Stimulated activated CD8-positive, alpha-beta memory T cell treated with anti-CD3 and anti-CD28 coated beads, Interleukin-4, amount 100 ng/mL, for 1 hour (primary cell): ENCODE measurements at places on chromosomes 13 and 19.

DNA sequence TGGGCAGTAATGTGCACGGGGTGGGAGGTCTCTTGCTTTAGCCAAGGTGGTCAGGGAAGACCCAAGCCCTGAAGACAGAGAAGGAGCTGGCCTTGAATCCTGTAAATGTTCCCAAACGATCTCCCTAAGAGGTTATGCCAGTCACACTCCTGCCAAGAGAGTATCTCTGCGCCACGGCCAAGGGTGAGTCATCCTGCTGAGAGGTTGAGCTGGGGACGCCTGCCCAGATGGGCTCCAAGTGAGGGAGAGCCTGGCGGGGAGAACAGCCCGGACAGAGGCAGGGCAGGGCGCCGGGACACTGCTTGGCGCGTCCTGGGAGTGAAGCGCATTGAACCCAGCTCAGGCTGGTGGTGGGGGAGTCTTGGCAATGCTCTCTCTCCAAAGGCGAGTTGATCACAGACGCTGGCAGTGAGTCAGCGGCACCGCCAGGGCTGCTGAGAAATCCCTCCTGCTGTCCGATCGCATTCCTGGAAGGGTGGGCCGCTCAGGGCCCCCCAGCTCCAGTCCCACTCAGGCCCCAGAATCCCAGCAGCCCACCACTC, 16.4 kb downstream of the SULT2B1 start:
- no peak for DNase-seq

DNA sequence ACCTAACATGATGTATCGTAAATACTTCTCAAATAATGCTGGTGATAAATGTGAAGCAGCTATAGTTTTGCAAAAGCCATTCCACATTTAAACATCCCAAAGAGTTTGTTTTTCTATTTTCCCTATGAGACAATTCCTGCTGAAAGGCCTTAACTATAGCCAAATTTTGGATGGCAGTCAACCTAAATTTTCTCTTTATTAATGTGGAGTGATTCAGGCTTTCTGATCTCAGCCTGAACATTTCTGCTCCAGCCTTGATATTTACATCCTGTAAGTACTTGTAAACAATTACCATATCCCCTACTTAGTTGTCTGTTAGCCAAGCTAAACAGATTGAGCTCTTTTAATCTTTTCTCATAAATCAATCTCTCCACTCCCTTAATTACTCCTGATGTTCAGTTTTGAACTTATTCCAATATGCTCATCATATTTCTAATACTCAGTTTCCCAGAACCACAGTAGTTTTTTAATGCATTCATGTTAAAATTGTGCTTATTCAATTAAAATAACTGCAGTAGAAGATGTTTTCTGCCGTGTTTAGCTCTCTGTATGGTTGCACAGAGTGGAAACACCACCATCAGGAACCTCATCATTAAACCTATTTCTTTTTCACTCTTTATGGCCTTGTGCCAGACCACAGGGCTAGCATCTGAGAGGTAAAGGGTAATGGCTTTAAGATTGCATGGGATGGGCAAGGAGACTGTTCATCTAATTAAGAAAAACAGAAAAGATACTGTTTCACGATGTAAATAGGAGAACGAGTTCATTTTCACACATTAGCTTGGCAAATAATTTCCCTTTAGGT, 1235.2 kb upstream of the SLC10A2 start:
- no peak for DNase-seq

GRCh38 chr13:43134868-43135267, 111.5 kb downstream of the DNAJC15 start:
- DNase-seq, result no peak

GRCh38 chr13:112587212-112587763, 665 bp downstream of the TUBGCP3 start:
- DNase-seq, result peak; percentile 41

- no peak for DNase-seq
Measured at GRCh38 chr13:106505295-106505694, 30.2 kb downstream of the EFNB2 start.

GRCh38 chr13:69571606-69572323, 535.9 kb upstream of the ATXN8OS start:
- no peak for DNase-seq

GRCh38 chr19:18118420-18119012, 20.9 kb downstream of the MAST3 start:
- no peak for DNase-seq

DNA sequence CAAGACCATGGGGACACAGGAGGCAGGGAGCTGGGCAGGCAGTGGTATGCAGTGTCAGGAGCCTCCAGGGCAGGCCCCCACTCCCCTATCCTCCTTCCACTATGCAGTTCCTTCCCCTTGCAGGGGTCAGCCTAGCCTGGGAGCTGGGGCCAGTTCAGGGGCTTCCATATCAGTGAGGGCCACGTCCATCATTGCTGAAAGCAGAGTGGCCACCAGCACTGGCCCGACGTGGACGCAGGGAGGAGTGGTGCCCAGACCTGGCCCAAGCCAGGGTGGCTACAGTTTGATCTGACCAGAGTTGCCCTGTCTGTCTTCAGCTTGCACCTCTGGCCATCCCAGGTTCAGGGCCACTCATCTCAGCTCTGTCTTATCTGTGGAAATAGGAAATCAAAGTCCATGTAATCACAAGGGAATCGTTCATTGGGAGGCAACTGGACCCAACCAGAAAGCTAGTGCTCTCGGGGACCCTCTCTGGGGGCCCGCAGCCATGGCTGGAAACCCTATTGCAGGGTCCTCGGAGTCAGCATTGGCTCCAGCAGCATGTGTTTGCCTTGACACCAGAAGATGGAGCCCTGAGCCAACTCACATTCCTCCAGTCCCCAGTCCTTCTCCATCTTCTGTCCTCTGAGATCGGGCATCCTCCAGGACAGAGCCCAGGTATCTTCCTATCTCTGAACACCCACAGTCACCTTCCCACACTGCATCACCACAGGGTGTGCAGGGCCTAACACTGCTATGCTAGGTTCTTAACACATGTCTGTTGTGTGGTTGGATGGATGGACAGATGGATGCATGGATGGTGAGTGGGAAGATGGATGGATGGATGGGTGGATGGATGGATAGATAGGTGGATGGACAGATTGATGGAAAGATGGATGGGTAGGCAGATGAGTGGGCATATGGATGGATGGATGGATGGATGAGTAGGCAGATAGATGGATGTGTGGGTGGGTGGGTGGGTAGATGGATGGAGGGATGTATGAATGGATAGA, 75.7 kb upstream of the KCTD15 start:
- DNase-seq, result no peak

GRCh38 chr19:35363001-35363590, 4.8 kb downstream of the FFAR3 start:
- no peak for DNase-seq

GRCh38 chr19:52739576-52739975, 4.7 kb upstream of the ZNF611 start:
- no peak for DNase-seq

DNA sequence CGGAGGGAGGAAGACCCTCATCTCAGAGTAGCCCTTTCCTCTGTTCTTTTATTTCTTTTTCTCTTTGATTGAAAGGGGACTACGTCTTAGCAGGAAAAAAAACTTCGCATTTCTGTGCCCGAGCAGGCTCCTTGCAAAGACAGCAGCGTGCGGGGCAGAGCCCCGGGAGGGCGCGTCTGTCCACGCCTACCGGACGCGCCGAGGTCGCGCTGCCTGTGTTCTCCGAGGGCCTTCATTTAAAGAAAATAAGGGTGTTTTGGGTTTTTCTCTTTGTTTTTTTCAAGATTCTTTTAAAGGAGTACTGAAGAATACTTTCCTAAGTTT, 29.2 kb downstream of the CERS1 start:
- DNase-seq, result no peak

GRCh38 chr19:6510618-6511017, 8.5 kb upstream of the TUBB4A start:
- DNase-seq, result no peak

GRCh38 chr19:2239173-2239572, 2.5 kb downstream of the SF3A2 start:
- DNase-seq, result no peak

DNA sequence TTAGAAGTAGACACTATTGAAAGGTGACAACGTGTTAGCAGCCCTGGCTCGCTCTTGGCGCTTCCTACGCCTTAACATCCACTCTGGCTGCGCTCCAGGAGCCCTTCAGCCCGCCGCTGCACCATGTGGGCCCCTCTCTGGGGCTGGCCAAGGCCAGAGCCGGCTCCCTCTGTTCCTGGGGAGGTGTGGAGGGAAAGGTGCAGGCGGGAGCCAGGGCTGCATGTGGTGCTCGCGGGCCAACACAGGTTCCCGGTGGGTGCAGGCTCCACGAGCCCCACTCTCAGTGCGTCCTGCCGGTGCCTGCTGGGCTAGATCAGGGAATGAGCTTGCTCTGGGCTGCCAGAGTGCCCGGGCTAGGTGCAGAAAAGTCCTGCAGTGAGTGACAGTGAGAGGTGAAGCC, 1284.3 kb downstream of the OLFM4 start:
- DNase-seq, result no peak

DNA sequence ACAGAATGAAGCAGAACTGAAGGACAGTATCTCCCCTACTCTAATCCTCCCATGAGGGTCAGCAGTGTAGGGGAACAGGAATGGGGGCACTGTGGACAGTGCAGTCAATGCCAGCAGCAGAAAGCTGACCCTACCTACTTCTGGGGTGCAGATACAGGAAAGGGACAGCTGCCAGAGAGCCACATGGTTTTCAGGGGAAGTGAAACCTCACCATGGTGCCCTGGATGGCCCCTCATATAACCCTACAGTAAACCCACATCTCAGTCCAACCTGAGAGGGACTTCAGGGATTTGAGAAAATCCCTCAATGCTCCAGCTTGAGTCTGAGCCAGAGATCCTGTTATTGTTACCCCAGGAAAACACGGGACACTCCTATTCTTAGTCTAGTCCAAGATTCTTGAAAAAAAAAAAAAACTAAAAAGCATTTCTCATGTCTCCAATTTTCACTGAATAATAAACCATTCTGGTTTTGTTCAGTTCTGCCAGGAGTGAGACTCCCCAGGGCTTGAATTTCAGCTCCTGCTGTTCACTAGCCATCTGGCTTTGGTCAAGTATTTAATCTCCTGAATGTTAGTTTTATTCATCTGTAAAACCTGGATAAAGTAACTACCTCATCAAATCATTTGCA, 511.6 kb upstream of the ARGLU1 start:
- no peak for DNase-seq

- no peak for DNase-seq
Measured at GRCh38 chr19:9863759-9864158, 28.6 kb downstream of the PIN1 start.

GRCh38 chr13:113648216-113648610, 9.8 kb downstream of the ATP4B start:
- DNase-seq, result no peak

DNA sequence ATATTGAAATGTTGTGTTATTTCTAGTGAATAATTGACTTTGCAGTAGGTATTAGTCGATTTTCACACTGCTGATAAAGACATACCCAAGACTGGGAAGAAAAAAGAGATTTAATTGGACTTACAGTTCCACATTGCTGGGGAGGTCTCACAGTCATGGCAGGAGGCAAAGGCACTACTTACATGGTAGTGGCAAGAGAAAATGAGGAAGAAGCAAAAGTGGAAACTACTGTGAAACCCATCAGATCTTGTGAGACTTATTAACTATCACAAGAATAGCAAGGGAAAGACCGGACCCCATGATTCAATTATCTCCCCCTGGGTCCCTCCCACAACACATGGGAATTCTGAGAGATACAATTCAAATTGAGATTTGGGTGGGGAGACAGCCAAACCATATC, 9.9 kb upstream of the C5AR2 start:
- DNase-seq, result no peak

GRCh38 chr13:112802802-112803195, 113.0 kb downstream of the ATP11A start:
- DNase-seq, result no peak

DNA sequence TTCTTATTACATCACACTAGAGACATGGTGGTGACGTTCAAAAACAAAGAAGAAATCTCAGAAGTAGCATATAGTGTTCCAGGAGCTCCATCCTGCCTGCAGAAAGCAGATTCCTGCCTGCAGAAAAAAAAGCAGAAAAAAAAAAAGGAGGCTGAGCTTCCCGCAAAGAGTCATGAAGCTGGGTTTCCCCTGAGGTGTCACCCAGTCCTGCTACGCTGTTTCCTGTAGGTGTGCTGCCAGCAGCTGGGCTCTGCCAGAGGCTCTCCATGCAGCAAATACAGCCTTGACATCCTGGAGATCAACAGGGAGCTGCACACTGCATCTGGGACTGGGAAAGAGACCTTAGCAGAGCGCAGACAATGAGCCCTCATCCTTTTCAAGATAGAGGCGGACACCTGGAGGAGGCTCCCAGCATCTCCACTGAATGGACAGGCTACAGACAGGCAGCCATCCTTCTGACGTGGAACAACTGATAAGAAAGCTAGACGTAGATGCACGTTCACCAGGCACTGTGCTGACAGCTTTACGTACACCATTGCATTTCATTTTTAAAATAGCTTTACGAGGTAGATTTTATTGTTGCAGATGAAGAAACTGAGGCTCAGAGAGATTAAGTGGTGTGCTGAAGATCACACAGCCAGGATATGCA, 350.9 kb downstream of the FOXO1 start:
- DNase-seq, result no peak

DNA sequence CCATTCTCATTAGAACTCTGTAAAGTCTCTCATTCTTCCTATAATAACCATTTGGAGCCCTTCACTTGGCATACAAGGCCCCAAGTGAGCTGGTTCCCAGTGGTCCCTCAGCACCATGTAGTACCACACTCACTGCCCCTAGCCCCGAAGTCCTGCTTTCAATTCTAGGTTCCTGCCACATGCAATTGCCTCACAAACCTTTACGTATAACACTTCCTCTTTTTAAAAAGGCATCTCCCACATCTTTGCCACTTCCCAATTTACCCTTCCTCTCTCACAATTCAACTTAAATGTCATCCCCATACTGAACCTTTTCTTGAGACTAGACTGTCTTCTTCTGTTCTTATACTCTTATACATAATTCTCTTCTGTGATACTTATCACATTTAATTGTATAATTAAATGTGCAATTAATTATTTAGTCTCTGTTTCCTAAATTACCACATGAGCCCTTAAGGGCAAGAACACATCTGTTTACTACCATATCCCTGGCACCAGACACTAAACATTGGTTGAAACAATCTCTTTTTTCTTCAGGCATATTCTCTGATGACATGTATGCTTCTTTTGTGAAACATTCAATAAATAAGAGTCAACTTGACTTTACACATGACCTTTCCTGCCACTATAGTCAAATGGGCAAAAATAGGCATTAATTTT, 304.0 kb downstream of the SPRY2 start:
- no peak for DNase-seq

DNA sequence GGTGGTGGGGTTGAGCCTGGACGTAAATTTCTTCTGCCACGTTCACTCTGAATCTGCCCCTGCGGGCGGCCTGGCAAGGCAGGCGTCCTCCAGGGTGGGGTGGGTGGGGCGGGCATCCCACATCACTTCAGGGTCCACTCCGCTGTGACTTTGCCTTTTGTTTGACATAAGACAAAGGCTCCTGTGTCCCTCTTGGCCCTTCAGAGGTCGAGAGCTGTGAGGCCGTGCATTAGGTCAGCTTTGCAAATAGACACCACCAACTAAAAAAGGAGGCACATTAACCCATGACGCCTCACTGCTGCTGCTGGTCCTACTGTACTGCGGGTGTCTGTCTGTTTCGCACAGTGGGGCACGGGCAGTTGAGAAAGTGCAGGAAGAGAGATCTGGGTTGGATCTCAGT, 10.5 kb upstream of the ZNF536 start:
- DNase-seq, result no peak
